Osteocyte (in vitro differentiated cells): ENCODE measurements at places on chromosomes 7 and 10. TPM values are rescaled to one million over a fixed set of nuclear protein-coding genes. Genes with fewer than 3 reads are reported as not detected.

Gene MSRB2
- total RNA-seq: 11.8 and 15.5 TPM in 2 replicates

- DNase-seq: no peak
Observed at GRCh38 chr7:29277436-29278215, 83.1 kb downstream of the CHN2 start.

DNA sequence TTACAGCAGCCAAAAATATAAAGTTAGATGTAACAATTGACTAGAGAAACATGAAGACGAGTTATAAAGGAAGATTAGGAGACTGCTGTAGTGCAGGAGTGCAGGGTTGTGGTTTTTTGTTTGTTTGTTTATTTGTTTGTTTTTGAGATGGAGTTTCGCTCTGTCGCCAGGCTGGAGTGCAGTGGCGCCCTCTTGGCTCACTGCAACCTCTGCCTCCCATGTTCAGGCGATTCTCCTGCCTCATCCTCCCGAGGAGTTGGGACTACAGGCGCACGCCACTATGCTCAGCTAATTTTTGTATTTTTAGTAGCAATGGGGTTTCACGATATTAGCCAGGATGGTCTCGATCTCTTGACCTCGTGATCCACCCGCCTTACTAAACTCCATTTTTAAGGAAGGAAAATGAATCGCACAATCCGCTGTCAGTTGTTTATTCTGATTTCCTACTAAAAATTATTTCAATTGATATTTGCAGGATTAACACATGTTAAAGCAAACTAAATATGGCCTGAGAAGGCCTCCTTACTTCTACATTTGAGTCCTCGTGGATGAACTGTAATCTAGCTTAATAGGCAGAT lies 233.3 kb downstream of the NSUN6 start:
- DNase-seq: no peak

GRCh38 chr7:49791088-49791741 lies 17.8 kb downstream of the VWC2 start:
- no peak for DNase-seq

DNA sequence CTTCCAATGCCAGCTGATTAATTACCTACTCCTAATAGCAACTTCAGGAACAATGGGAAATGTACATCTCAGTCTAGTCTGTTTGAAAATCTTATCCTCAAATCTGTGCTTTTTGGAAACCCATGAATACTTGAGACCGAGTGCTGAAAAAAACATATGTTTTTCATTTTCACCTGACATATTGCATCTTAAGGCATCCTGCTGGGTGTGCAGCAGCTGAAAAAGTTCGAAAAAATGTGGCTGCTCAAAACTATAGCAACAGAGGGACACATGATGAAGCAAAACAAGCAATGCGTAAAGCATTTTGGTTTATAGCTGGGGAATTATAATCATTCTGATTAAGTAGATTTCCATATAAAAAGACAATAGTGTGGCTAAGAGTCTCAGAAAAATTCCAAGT lies 218.0 kb downstream of the CREB5 start:
- no peak for DNase-seq

GRCh38 chr10:131722121-131722520 lies 178.7 kb upstream of the PPP2R2D start:
- DNase-seq: no peak

GRCh38 chr10:132421847-132422751 lies 25.1 kb downstream of the PWWP2B start:
- no peak for DNase-seq

DNA sequence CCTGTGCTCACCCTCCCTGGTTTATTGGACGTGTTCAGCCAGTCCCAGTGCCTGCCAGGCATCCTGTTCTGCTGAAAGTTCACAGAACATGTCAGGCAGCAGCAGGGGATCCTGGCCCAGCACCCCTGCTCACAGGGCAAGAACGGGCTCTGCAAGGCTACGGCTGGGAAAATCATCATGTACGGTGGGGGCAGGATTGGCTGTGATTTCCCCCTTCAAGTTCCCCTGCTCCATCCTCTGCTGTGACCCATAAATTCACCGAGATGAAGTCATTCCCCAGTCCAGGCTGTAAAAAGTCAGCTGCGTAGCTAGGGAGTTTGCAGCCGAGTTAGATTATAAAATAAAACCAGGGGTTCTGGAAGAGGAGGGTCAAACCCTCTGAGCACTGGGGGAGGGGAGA lies 484.1 kb upstream of the ZMIZ1 start:
- DNase-seq: no peak

GRCh38 chr10:75400771-75401568 lies 594 bp downstream of the ZNF503 start:
- DNase-seq: peak; percentile 88

- DNase-seq: no peak
Observed at GRCh38 chr10:62529396-62529795, 155.2 kb downstream of the ZNF365 start.

GRCh38 chr7:121057878-121058277 lies 69.4 kb downstream of the CPED1 start:
- no peak for DNase-seq

DNA sequence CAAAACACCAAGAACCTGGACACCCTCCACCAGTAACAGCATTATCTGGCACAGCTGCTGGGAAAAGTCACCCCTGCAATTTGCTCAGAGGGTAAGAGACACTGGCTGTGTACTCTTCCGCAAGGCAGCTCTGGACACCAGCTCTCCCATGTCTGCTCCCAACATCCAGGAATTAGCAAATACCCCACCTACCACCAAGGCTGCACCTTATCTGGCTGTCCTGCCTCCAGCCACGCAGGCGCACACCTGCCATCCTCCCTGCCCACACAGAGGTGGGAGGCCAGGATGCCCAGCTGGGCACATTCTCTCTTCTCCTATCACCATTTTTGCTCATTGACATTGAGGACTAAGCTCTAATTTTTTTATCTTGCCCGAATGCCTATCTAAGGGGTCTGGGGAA lies 20.3 kb upstream of the BNIP3 start:
- no peak for DNase-seq

- no peak for DNase-seq
Observed at GRCh38 chr7:10083766-10084165, 889.9 kb upstream of the PHF14 start.

Gene NPFFR1
- not detected in 2 replicates for total RNA-seq

DNA sequence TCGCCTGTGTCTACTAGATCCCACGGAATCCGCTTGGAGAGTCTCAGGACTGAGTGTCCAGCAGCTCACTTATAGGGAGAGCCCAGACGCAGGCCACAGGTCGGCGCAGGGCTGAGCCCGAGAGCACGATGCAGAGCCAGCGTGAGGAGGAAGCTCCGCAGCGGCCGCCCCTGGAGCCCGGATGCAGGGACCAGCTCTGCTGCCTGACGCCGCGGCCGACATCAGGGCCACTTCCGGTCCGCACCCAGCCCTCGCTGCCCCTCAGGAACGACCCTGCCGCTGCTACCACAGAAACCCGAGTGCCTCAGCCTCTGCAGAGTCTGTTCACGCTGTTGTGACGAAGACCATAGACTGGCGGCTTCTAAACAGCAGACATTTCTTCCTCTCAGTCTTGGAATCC lies 275.8 kb upstream of the PPP2R2D start:
- DNase-seq: peak; percentile 85

Gene TMEM196
- not detected in 2 replicates for total RNA-seq

Gene CTBP2
- 125 and 127 TPM in 2 replicates for total RNA-seq

Gene LRIT1
- total RNA-seq: not detected in 2 replicates

Gene SNX8
- 41.5 and 51.2 TPM in 2 replicates for total RNA-seq

- DNase-seq: no peak
Observed at GRCh38 chr7:18018296-18019215, 9.1 kb downstream of the PRPS1L1 start.

Gene CNPY1
- total RNA-seq: not detected in 2 replicates

- DNase-seq: no peak
Observed at GRCh38 chr7:27166531-27167505, 1.5 kb upstream of the HOXA9 start.

- DNase-seq: no peak
Observed at GRCh38 chr7:100430493-100431285, 1.1 kb downstream of the MEPCE start.

DNA sequence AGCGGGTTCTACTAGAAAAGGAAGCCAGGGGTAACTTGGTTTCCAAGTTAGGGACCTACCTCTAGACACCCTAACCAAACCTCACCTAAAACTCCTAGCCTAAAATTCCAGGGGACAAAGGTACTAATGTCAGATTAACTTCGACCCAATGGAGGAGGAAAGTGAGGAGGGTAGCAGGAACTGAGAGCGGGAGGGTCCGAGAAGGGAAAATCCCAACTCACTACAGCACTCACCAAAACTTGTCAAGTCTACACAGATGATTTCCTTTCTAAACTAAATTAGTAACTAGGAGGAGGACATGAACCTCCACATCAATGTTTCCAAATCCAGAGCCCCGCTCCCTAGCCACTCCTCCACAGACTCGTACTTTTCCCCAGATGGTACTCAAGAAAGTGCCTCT lies 22.6 kb downstream of the CHCHD3 start:
- DNase-seq: no peak
